ENCODE measurements at places on chromosomes 4 and X.

GRCh38 chr4:17165286-17165685 lies 266.8 kb upstream of the LDB2 start:
- no peak for DNase-seq

GRCh38 chr4:107210450-107211239 lies 174.5 kb upstream of the DKK2 start:
- peak; percentile 3 for DNase-seq

GRCh38 chrX:11296051-11296450 lies 2.8 kb downstream of the AMELX start:
- DNase-seq = peak; percentile 20

DNA sequence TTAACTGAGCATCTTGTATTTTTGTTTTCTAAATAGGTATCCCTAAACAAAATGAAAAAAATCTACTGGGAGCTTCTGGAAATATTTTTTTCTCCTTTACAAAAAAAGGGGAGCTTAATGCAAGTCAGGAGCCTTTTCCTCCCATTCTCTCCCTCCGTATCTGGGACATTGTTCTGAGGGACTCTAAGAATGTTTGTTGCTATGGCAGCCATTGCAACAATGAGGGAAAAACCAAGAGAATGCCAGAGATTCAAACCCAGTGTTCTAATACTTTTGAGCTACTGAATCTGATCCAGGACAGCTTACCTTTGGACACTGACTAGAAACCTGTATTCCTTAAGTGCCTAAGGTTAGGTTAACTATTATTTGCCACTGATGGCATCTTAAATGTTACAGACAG lies 485.7 kb upstream of the HS3ST1 start:
- peak; percentile 45 for DNase-seq

DNA sequence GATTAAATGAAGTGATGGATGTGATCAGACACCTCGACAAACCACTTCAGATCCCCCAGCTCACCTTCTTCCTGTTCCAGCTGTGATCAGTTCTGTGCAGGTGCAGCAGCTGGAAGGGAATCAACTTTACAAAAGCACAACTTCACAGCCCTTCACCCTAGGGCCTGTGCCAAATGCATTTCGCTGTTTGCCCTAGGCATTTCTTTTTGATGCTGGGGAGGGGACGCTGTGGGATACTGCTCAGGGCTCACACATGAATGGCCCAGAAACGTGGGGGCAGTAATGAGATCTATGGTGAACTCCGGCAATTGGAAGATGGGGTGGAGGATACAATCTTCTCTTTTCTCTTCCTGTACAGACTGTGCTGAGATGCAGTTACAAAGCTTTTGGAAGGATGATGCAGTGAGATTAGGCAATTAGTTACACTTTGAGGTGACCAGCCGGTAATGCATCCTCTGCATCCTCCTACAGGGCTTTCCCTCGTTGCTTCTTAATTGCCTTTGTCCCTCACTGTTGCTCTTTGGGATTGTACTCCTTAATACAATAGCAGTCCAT lies 215.1 kb upstream of the PITX2 start:
- no peak for DNase-seq

GRCh38 chr4:176013476-176014247 lies 52.0 kb upstream of the WDR17 start:
- no peak for DNase-seq

DNA sequence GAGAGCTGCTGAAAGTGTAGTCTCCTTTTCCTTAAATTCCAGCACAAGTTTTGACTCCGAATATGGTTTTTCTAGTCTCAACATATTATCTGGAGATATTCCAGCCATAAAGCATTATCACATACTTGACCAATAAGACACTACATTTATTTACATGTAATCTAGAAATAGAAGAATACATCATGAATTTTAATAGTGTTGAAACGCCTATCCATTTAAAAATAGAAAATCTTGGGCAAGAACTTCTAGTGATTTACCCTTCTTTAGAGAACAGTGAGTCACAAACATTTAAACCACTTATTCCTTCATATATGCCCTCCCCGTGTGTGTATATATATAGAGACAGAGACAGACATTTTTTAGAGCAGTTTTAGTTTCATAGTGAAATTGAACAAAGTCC lies 161.5 kb downstream of the SOWAHB start:
- no peak for DNase-seq

DNA sequence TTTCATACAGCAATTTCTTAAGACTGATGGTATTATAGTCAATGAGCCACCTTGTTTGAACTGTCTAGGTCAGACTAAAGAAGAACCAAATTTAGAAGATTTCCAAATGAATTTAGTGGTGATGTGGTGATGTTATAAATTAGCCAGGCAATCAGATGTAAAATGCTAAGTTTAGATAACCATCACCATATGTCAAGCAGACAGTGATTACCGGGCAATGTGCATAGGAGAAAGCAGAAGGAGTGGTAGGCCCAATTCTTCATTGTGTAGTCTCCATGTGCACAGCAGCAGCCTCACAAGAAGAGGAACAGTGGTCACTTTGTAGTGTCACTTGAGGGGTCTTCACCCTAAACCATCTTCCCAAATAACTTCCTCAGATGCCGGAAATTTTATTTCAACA lies 198.8 kb downstream of the ANTXR2 start:
- no peak for DNase-seq

GRCh38 chr4:186149872-186150271 lies 41.5 kb upstream of the CYP4V2 start:
- no peak for DNase-seq

DNA sequence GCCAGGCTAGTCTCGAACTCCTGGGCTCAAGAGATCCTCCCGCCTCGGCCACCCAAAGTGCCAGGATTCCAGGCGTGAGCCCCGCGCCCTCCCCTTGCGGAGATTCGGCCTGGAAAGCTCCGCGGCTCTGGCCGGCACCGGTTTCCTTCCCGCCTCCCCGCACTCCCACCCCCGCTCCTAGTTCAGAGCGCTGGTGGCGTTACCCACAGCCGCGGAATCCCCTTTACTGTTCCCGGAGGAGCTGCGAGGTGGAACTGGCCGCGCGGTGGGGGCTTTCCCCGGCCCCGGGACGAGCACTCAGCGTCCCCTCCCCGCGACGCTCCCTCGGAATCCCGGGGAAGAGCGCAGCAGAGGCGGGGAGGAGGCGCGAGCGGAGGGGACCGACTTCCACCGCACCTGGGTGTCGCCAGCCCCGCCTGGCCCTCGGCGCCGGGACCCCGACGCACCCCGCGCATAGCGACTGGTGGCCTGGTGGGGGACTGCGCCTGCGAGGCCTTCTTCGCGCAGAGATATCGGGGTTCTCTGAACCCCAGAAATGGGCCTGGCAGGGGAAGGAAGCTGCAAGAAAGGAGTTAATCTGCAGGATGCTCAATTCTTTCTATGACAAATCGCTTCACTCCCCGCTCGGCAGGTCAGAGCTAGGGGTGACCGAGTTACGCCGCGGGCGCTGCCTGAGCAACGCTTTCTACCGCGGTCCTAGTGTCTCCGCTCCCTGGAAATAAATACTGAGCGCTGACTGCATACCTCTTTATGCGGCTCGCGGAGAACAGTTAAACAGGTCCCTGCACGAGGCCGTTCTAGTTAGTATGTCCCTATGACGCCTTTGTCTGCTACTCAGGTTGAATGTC lies 14.6 kb upstream of the SLC25A4 start:
- DNase-seq = peak; percentile 47

DNA sequence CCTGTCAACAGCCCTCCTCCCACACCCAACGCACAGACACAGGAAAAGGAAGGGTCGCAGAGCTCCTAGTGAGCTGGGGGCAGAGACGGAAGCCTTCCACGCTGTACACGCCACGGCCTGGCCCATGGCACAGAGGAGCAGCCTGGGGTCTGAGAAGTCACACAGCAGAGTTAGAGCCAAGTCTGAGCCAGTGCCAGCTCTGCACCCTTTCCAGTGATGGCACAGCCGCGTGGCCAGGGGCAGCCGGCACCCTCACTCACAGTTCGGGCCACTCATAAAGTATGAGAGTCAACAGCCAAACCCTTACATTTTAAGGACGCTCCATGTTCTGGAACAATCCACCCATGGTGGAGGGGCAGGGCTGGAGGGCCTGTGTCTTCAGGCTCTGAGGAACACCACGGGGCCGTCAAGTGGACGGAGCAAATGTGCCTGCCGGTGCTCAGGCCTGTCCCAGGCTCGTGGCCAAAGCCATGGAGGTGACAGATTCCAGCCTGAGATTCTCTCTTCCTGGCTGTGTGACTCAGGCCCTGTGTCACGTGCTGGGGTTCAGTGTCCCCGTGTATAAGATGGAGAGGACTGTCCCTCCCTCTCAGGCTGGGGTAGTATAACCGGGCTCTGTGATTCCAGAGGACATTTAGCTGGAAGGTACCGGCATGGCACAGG lies 91.2 kb downstream of the ABLIM2 start:
- DNase-seq = no peak

Data from astrocyte of the hippocampus (primary cell).